ENCODE measurements at places on chromosomes 6 and 20.

DNA sequence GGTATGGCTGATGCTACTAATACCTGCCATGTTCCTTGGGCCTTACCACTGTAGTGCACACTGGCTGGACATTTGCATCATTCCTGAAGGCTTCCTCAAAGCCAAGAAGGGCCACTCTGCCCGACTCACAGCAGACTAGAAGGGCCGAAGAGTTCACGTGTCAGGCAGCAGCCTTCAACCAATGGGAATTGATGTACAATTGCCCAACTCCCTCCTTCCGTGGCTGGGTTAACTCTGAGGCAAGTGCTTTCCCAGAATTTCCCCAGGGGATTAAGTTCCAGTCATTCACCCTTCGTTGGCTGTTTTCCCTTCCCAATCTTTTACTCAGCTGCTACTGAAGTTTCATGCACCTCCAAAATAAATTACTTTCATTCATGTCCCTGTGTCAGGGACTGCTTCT, 29.8 kb downstream of the PSMB9 start:
- DNase-seq: no peak

- no peak for DNase-seq
These were observed 379.9 kb upstream of the EPHA7 start for GRCh38 chr6:93799226-93799625.

DNA sequence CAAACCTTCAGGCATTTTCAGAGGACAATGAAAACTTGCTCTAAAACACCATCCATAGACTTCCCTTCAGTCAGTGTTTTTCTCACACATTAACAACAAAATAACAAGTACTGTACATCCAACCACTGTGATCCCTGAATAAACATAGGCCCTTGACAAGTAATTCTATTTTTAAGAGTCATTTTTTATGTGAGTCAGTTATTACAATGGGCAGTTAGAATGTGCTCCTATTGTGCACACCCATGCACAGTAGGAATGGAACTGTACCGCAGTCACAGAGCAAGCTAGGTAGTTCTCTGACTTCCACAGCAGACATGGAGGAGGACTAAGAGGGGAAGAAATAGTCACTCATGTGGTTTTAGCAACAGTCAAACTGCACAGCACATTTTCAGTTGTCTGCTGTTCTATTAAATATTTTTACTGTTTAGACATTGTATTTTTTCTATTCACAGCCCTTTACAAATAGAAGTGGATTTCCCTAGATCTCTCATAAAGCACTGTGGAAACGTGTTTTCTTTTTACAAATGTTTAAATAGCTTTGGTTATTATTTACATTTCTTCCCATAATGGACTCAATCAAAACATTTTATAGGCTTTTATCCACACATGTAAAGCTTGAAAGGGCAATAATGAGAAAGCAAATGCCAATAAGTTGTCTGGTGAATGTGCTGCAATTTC, 100.4 kb downstream of the JAG1 start:
- DNase-seq: no peak

GRCh38 chr6:13229205-13230085, 98.9 kb downstream of the TBC1D7 start:
- DNase-seq: no peak

GRCh38 chr6:136446145-136446544, 104.1 kb downstream of the MAP7 start:
- no peak for DNase-seq

- no peak for DNase-seq
These were observed 19.4 kb downstream of the SDHAF4 start for GRCh38 chr6:70586114-70586513.

DNA sequence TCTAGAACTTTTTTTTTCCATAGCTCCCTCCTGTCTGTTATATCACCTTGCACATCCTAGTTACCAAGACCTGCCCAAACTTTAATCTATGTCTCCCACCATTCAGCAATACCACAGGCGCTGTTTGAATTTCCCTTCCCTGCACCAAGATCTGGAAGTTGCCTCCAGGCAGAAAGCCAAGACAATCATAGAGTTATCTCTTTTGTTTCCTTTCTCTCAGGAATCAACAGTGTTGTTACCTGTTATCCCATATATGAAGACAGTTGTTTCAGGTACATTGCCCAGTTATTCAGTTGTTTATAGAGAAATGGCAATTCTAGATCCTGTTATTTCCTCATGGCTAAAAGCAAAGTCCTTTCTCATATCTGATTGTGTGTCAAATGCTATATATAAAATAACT, 63.2 kb downstream of the PDSS2 start:
- no peak for DNase-seq

GRCh38 chr6:78864957-78865356, 2.4 kb upstream of the IRAK1BP1 start:
- DNase-seq: no peak

GRCh38 chr6:133376743-133377142, 135.6 kb downstream of the EYA4 start:
- no peak for DNase-seq

DNA sequence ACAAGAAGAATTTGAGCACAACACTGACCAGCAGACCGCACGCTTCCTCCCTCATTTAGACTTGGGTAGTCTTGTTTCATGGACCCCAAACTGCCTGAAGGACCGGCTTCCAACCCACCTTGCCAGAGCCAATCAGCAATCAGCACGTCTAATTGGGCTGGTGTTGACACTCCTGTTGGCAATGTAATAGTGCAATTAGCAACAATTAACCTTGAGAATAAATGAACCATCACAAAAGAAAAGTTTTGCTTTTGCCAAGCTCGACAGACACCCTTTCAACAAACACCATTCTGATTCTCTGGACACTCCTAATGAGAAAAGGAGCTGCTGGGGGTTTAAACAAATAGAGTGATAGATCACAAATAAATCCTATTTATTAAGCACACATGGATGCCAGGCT, 61.0 kb downstream of the EDN3 start:
- no peak for DNase-seq

- DNase-seq: no peak
These were observed 244.4 kb downstream of the SLC24A3 start for GRCh38 chr20:19456595-19457395.
